Hypothalamus (tissue), 51 donors: ENCODE measurements at places on chromosomes 4 and X.

- no peak for DNase-seq
Measured at GRCh38 chr4:1571165-1572009, 112.7 kb downstream of the FAM53A start.

DNA sequence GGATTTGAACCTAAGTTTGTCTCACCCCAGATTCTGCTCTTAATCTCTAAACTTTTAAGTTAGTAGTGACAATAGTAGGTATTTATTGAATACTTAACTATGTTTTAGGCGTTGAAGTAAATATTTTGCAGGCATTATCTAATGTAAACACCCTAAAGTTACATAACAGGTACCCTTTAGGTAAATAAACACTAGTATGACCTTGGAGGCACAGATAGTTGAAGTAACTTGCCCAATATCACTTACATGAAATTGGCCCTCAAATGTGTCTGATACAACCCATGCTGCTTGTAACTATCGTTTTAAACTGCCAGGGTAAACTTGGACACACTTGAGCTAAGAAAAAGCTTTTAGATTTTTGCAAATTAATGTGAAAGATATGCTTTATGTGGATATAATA lies 3.0 kb downstream of the HPRT1 start:
- DNase-seq = no peak

GRCh38 chr4:168095776-168096406 lies 3.6 kb downstream of the ANXA10 start:
- DNase-seq = no peak

DNA sequence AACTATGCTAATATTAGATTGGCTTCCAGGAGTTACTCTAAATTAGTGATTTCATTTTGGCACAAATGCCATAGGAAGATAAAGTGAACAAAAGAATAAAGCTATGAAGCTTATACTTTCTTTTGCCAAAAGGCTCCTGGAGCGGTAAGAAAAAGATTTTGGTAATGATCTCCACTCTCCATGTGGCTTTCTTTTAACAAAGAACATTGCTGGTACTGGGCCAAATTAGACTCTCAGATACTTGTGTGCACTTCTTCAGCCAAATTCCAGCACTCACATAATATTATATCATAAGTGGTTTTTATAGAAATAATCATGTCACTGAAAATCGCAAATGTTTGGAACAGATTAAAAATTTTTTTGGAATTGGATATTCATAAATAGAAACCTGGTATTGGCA lies 142.4 kb upstream of the FGF13 start:
- DNase-seq = no peak

- DNase-seq = no peak
Measured at GRCh38 chr4:24279469-24279868, 304.9 kb downstream of the DHX15 start.

- no peak for DNase-seq
Measured at GRCh38 chrX:68868316-68868715, 39.5 kb downstream of the EFNB1 start.

DNA sequence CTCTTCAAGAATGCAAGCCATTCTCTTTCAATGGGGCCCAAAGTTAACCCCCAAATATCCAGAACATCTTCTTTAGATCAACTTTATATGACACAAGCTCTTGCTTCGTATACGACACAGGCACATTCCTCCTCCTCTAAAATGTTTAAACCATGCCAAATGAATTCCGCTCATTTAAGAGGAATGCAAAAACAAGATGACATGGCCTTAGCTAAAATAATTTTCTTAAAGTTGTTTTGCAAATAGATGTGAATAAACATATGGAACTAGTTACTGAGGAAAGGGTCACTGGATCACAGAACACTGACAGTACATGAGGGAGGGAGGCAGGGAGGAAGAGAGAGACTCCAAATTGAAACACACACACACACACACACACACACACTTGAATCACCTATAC lies 97.4 kb downstream of the RASL11B start:
- no peak for DNase-seq

DNA sequence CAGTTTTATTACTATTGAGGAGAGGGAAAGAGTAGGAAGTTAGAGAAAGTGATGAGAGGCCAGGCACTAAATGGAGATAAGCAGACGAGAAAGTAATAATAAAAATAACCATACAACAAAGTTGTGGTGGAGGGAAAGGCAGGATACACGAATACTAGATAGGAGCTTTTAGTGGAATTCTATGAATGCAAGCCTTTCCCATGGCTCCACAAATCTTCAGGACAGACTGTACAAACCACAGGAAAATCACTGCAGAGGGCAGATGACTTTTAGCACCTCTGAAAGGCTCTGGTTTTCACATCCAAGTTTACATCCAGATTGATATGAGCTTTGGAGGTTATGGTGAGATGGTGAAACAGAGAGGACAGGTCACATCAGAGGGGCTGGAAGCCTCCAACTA lies 41.5 kb downstream of the TNIP3 start:
- no peak for DNase-seq

- DNase-seq = no peak
Measured at GRCh38 chr4:152304220-152304619, 231.7 kb downstream of the FBXW7 start.

DNA sequence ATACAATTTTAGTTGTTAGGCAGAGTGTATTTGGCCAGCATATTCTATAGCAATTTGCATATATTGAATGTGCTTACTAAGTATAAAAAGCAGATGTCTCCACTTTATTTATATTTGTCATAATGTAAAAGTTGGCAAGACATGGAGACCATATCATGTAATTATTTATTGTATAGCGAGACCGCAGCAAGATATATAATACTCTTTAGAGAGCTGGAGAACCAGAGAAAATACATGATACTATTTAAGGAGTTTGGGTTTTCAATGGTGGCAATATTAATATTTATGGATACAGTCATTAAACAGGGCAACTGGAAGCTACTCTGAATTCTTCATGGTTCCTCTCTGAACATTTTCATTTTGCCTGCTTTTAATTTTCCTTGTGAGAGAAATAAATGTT lies 35.0 kb downstream of the INTU start:
- no peak for DNase-seq

DNA sequence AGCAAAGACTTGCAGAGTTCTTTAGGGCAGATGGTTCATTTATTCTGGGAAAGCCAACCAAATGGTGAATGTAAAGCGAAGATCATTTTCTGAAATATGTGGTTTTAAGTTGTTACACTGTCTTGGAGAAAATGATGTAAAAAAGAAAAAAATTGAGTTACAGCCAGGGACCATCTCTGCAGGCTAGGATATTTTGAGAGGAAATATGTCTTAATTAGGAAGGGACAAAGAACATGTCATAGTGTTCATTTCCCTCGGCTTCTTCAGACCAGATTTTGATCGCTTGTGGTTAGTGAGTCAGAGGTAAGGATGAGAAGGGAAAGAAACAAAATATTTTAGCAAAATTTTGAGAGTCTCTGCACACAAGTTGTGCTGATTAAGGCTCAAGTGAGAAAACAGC lies 59.0 kb upstream of the C1QTNF7 start:
- no peak for DNase-seq

- no peak for DNase-seq
Measured at GRCh38 chrX:16451334-16451733, 198.6 kb upstream of the S100G start.

DNA sequence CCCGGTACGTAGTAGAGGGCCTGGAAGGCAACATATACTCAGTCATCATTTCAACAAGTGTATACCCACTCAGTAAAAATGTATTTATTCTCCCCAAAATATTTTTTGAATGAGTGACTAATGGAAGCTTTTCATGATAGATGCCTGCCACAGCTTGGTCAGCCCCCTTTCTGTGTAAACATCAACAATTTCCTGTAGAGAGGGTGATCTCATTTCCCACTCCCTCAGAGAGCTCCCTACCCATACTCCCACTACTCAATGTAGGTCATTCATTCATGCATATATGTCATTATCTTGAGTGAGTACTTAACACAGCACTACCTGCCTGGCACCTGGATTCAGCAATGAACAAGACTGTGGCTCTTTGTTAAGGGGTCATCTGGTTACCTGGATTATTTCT lies 81.9 kb downstream of the STK32B start:
- DNase-seq = no peak

- DNase-seq = no peak
Measured at GRCh38 chr4:186201535-186202230, 10.3 kb downstream of the CYP4V2 start.

GRCh38 chr4:77199276-77199675 lies 42.3 kb downstream of the CCNG2 start:
- DNase-seq = no peak

- DNase-seq = no peak
Measured at GRCh38 chr4:73451981-73452747, 16.1 kb downstream of the AFP start.

- DNase-seq = no peak
Measured at GRCh38 chr4:66294638-66295037, 624.3 kb upstream of the EPHA5 start.

DNA sequence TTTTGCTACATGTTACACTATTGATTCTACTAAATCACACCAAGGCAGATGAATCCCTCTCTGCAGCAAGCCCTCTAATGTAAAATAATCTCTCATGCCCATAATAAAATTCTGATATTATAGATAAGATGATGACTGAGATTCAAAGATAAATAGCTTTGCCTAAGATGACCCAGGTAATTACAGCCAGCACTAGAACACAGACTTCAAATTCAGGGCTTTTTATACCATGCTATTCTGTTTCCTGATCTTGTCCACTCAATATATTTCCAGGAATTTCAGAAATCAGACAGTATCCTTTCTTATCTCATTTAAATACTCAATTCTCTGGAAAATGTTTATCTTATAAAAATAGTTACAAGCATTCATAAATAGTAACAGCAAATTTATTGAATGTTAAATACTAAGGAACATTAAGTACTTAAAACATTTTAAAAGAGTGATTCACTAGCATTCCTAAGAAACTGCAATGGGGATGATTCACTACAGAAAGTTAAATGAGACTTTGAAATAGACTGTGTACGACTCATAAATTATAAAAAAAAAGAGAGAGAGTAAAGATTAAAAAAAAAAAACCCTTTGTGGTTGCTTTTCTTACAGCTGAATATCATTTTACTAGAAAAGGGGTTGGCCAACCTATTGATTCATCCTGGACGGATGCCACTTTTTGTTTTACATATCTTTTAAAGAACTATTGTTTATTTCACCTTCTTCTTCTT lies 45.8 kb upstream of the IL21 start:
- DNase-seq = no peak

DNA sequence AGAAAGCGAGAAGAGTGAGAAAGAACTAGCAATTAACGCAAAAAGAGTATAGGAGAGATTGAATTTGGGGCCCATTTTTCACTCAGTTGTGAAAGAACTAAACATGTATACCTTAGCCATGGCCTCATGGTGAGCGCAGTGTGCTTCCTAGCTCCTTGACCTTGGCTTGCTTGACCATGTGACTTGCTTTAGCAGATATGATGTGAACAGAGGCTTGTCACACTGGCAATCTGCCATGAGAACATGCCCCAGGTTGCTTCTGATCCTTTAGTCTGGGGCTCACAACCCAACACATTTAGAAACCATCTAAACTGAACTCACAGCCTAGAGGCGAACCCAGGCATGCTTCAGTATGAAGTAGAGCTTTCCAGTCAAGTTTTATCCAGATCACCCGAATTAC lies 260.1 kb upstream of the FTHL17 start:
- no peak for DNase-seq

- no peak for DNase-seq
Measured at GRCh38 chr4:158930639-158930972, 161.8 kb downstream of the FNIP2 start.

DNA sequence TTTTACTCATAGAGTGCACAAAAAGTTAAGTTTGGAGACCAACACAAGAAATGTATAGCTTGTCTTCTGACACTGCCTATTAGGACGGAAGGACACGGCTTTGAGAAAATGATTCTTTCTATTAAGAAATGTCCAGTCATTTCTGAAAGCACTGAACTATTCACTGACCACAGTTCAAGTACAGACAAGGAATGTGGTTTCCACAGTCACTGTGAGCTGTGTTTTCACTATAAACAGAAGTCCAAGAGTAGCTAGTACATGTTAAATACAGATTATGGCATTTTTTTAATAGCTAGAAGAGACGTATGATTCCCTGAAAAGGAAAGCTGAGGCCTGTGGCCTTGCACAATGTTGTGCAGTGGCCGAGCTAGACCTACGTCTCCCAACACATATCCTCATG lies 115.1 kb upstream of the GPM6A start:
- no peak for DNase-seq

GRCh38 chr4:7620086-7620813 lies 185.5 kb upstream of the PSAPL1 start:
- no peak for DNase-seq

- no peak for DNase-seq
Measured at GRCh38 chrX:132591719-132592275, 103.0 kb upstream of the MBNL3 start.

GRCh38 chr4:7384003-7384928 lies 50.5 kb downstream of the PSAPL1 start:
- no peak for DNase-seq

GRCh38 chrX:22249371-22249770 lies 23.3 kb upstream of the CBLL2 start:
- DNase-seq = no peak

DNA sequence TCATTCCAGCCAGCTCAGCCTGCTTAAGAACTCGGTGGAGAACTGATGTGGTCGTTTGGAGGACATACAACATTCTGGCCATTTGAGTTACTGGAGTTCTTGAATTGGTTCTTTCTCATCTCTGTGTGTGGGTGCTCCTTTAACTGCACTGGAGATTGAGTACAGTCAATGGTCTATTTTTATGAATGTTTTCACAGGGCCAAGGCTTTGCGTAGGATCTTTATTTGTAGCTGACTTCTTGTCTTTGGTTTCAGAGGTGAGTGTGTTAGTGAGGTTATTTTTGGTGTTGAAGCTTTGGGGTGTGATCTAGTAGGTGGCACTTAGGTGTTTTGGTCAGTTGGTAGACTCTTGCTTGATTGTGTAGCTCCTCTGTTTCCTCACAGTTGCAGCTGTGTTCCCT lies 288.4 kb downstream of the LHFPL1 start:
- DNase-seq = no peak

GRCh38 chr4:48205107-48205506 lies 64.5 kb downstream of the TEC start:
- no peak for DNase-seq

GRCh38 chr4:6008766-6009385 lies 9.4 kb downstream of the C4orf50 start:
- DNase-seq = no peak

GRCh38 chr4:74840936-74841509 lies 46.7 kb upstream of the BTC start:
- no peak for DNase-seq

- DNase-seq = no peak
Measured at GRCh38 chr4:83605210-83605609, 69.3 kb downstream of the GPAT3 start.

GRCh38 chr4:82140422-82140821 lies 233.4 kb downstream of the HNRNPD start:
- DNase-seq = no peak
